ENCODE measurements at places on chromosomes 7 and 10.

DNA sequence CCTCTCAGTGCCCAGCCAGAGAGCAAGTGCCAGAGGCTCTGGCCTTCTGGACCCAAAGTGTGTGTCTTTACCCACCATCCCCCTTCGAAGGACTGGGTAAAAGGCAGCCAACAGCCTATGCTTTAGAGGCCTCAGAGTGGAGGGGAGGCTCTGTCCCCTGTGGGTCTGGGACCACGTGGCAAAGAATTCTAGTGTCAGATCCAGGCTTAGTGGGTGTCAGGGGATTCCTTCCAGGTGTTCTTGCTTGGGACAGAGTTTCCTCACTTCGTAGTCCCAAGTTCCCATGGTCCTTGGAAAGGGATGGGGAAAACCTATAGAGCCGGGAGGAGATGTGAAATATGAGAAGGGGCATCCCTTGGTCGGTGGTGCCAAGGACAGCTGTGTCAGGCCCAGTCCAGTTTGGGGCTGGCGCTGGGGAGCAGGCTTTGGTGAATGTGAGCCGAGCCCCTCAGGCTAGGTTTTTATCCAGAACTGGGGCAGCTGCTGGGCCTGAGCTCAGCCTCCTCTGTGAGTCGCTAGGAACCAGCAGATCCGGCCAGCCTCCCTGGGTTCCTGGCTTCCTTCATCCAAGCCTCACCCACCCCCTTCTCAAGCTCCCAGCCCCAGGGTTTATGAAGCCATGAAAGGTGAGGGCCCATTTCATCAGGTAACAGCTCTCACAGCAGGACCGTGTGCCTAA lies 71.2 kb downstream of the C10orf105 start:
- no peak for DNase-seq

DNA sequence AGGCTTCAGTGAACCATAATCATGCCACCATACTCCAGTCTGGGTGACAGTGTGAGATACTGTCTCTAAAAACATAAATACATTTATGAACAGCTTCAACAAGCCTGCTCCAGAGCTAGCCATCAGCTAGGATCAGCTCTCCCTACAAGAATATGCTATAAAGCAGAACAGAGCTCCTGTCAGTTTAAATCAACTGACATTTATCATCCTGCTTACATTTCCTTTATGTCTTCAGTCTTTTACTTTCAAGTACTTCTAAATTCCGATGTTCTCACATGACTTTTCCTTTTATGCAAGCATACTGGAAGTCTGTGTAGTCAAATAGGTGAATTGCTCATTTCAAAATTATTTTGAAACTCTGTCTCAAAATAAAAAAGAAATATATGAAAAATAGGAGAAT lies 64.6 kb downstream of the COA1 start:
- DNase-seq = no peak

- no peak for DNase-seq
These were observed 33.4 kb downstream of the ZC3HAV1 start for GRCh38 chr7:139075871-139076686.

DNA sequence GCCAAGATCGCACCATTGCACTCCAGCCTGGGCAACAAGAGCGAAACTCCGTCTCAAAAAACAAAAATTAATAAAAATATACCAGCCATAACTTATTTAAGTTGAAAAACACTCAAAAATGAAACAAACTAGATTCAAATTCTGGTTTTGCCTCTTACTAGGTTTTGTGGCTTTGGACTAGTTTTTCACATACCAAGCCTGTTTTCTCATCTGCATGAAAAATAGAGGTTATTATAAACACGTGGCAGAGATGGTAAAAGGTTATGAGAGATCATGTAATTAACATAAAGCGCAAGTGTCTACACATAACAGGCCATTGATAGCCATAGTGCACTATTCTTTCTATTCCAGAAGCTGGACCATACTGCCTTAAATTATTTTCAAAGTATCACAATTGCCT lies 35.5 kb upstream of the CABCOCO1 start:
- no peak for DNase-seq

DNA sequence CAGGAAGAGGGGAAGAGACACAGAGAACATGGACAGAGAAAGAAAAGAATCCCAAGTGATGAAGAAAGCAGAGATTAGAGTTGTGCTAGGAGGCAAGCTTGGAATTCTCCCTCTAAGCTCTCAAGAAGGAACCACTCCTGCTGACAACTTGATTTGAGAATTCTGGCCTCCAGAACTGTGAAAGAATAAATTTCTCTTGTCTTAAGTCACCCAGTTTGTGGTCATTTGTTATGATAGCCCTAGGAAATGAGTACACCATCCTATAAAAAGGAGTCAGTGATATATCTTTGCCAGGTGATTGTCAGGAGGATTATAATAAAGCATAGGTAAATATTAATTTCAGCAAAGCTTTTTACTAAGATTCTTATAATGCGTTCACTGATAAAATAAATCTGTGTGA lies 82.7 kb upstream of the TFEC start:
- DNase-seq = no peak

- no peak for DNase-seq
These were observed 565.4 kb downstream of the NXPH1 start for GRCh38 chr7:8998762-8999161.

Data from activated CD8-positive, alpha-beta T cell treated with anti-CD3 and anti-CD28 coated beads for 36 hours (primary cell).